HepG2 (cell line): ENCODE measurements at places on chromosomes 1 and 21.

DNA sequence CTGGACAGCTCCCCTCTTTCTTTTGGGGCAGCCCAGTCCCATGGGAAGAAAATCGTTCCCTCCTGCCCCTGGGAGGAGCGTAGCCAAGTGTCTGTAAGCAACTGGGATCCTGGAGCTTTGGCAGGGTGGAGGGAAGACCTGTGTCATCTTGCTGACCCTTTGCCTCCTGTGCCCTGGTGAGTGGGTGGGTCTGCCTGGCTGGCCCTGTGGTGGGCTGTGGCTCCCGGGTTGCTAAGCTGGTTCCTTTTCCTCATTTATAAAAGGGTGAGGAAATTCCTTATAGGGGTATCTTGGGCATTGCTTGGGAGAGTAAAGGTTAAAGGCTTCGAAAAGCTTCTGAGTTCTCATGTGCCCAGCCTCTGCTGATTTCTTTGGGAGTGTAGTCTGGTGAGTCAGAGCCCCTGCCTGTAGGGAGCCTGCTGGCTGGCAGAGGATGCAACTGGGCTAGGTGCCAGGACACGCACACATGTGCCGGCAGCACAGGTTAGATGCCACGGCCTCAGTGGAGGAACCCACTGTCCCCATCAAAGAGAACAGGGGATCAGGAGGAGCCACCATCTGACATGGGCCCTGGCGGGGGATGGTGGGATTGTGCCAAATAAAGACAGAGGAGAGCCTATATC lies 85.2 kb downstream of the ARHGEF10L start:
- DNase-seq: no peak

DNA sequence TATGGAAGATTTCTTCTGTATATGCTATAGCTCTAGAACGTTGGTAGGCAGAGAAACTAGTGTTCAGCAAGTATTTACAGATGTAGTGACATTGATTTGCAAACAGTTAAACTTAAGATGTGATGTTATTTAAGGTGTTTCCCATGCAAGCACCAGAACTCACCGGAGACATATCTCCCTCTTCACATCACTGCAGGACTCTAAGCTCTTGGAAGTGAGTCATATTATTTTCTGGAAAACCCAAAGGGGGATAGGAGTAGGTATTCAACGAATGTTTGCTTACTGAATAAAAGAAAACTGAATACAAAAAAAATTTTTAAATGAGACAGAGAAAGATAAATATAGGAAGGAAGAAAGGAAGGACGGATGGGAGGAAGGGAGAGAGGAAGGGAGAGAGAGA lies 25.0 kb downstream of the RGS4 start:
- no peak for DNase-seq

- DNase-seq: no peak
These were observed 42.0 kb upstream of the PADI2 start for GRCh38 chr1:17161137-17161740.

GRCh38 chr21:37855271-37855646 lies 61.0 kb downstream of the KCNJ6 start:
- no peak for DNase-seq

DNA sequence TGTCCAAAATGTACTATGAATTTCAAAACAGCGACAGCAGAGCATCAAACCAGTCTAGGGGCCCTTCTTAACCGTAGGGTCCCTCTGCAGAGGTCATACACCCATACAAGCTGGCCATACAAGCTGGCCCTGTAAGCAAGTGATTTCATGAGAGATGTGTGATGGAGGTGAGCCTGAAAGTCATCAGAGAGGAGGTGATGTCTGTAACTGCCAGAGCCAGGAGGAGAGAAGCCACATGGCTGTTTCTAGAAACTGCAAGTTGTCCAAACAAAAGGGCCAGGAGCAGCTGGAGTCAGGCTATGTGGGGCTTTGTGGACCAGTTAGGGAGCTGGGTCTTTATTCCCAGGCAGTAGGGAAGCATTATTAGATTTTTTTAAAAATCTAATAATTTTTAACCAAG lies 14.8 kb upstream of the SERINC2 start:
- DNase-seq: no peak

GRCh38 chr1:96722958-96723357 lies 1.4 kb downstream of the PTBP2 start:
- no peak for DNase-seq

- DNase-seq: no peak
These were observed 906.0 kb downstream of the ADGRL2 start for GRCh38 chr1:82706741-82707140.

- DNase-seq: peak; percentile 3
These were observed 3.2 kb downstream of the FCRL2 start for GRCh38 chr1:157773493-157774350.

GRCh38 chr1:220791956-220792355 lies 5.2 kb downstream of the MTARC1 start:
- no peak for DNase-seq
